NCI-H82 (cell line): ENCODE measurements at places on chromosomes 12 and 14.

GRCh38 chr12:87051621-87052020, 795.4 kb upstream of the MGAT4C start:
- DNase-seq, result no peak

DNA sequence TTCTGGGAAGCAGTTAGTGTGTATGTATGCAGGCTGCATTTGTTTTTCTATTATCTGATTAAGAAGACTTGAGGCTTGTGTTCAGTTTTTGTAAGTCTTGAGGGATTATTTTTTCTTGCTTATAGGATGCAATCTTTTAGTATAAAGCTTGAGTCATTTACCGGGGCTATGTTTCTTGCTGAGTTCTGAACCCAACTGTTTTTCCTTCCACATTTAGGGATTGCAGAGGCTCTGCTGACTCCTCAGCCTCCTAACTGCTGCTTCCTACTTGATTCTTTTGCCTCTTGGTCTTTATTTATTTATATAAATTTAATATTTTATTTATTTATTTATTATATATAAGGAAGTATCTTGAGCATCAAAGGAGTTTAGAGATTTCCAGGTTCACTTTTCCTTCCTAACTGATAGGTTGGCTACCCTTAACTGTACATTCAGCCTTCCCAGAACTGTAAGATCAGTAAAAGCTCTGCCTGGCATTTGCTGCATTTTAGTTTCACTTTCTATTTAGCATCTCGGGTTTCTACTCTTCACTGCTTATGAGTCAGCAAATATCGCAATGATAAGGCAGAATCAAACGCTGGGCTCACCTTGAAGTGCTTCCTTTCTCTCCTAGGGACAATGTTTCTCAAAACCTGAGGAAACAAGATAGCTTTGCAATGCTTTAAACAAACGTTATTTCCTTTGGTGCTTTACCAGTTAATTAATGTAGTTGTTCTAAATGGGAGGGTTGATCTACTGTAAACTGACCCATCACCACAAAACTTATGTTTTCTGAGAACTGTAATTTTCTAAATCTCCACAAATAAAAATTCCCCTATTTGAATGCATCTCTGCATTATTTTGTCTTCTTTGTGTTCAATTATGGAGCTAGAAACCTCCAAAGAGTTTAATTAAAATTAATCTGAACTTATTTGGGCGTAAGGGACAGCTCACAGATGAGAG, 1183.7 kb upstream of the TMEM132C start:
- no peak for DNase-seq

DNA sequence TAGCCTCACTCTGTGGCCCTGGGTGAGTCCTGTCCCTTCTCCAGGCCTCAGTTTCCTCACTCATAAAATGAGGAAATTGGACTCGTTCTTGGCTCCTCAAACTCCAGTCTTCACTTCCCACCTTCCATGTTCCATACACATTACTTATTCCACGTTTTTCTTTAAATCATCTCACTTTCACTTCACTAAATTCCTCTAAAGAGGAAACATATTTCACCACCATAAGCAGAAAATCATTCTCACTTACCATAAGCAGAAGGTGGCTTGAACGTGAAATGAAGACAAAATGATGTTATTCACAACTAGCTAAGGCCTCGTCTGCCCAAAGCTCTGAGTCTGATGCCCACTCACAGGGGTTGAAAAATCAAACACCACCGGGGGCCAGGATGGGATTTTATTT, 278.3 kb downstream of the ADGRD1 start:
- no peak for DNase-seq

- DNase-seq, result no peak
Observed at GRCh38 chr12:109829667-109830066, 3.5 kb downstream of the TRPV4 start.

- peak; percentile 21 for DNase-seq
Observed at GRCh38 chr12:64452559-64453329, 824 bp downstream of the TBK1 start.

GRCh38 chr12:13564266-13564810, 367.8 kb downstream of the EMP1 start:
- no peak for DNase-seq

- peak; percentile 82 for DNase-seq
Observed at GRCh38 chr12:110937104-110937641, 16.8 kb upstream of the MYL2 start.

GRCh38 chr12:108102363-108102762, 26.7 kb upstream of the WSCD2 start:
- DNase-seq, result no peak

DNA sequence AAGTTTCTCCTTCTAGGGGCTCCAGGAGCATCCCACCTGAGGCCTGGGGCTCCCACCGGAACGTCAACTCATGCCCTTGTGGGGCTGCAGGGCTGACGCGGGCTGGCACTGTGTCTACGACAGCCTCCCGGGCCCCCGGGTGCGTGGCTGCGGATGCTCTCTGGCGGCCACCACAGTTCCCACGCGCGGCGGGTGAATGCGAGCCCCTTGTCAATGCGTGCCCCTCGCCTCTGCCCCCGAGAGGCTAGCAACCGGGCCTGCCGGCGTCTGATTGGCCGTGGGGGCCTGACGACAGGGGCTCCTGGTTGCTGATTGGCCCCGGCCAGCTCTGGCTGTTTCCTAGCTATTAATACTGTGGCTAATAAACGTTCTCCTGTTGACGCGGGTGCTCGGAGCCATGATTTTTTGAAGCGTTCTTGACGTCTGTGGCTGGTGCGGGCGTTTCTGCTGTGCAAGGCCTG, 1.8 kb upstream of the MEG3 start:
- DNase-seq, result no peak

GRCh38 chr14:90505531-90505930, 108.7 kb downstream of the CALM1 start:
- no peak for DNase-seq

- DNase-seq, result peak; percentile 24
Observed at GRCh38 chr14:103084021-103084919, at the start of gene LBHD2. Gene LBHD2, plus strand, starts transcription at chr14:103084210. Its CDS starts 1,803 bp downstream, at chr14:103086013.

DNA sequence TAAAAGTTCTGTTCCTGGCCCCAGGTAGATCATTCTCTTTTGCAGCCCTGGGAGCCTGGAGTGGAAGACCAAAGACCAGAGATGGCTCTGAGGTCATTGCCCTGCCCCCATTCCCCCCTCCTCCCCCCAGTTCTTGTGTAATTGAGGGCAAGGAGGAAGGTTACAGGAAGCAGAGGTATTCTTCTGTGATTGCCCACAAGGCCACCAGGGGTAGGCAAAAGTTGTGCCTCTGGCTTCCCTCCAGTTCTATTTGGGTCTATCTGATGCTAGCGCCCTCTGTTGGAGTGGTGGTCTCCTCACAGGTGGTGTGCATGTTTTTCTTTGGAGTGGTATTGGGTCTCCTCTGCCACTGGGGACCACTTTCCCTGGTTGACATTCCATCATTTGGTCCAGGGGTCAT, 41.2 kb upstream of the CRY1 start:
- peak; percentile 73 for DNase-seq

DNA sequence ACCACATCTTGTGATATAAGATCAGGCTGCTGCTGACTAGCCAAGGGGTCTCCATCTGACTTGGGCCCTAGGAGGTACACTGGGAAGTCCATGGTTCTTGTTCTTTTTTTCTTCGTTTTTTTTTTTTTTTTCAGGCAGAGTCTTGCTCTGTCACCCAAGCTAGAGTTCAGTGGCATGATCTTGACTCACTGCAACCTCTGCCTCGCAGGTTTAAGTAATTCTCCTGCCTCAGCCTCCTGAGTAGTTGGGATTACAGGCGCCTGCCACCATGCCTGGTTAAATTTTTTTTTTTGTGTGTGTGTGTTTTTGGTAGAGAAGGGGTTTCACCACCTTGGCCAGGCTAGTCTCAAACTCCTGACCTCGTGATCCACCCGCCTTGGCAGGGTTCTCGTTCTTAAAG, 178.2 kb downstream of the RMST start:
- no peak for DNase-seq

- DNase-seq, result no peak
Observed at GRCh38 chr12:94122591-94122990, 25.8 kb upstream of the PLXNC1 start.

- no peak for DNase-seq
Observed at GRCh38 chr12:55721601-55722213, 1.5 kb downstream of the RDH5 start.
